NCI-H82 (cell line): ENCODE measurements at places on chromosomes 11 and 22.

DNA sequence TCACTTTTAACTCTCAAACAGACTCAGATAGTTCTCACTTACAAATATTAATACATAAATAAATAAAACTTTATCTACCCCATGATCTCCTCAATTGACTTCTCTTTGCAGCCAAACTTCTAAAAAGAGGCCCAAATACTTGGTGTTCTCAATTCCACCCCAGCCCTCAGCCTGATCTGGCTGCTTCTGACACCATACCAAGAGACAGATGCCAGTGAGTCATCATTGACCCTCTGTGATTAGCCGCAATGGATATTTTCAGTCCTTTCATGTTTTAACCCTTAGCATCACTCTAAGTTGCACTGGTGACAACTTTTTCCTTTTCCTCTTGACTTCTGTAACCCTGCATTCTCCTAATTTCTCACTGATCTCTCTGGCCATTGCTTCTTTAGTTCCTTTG is 184.1 kb upstream of the ARHGAP20 start:
- DNase-seq = no peak

GRCh38 chr22:49301398-49302149 is 526.1 kb downstream of the BRD1 start:
- no peak for DNase-seq

GRCh38 chr11:117459979-117460300 is 132.3 kb downstream of the CEP164 start:
- no peak for DNase-seq

- DNase-seq = no peak
Measured at GRCh38 chr22:39868741-39869140, 24.8 kb downstream of the ENTHD1 start.

DNA sequence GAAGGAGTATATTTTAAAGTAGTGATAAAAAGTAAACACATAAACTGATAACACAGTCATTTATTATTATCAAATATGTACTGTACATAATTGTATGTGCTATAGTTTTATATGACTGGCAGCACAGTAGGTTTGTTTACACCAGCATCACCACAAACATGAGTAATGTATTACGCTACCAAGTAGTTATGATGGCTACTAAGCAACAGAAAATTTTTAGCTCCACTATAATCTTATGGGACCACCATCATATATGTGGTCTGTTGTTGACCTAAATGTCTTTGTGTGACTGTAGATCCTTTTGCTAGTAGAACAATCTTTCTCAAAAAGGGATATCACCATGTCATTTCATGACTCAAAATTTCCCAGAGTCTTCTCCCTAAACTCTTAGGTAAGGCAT is 93.5 kb downstream of the LARGE2 start:
- no peak for DNase-seq

DNA sequence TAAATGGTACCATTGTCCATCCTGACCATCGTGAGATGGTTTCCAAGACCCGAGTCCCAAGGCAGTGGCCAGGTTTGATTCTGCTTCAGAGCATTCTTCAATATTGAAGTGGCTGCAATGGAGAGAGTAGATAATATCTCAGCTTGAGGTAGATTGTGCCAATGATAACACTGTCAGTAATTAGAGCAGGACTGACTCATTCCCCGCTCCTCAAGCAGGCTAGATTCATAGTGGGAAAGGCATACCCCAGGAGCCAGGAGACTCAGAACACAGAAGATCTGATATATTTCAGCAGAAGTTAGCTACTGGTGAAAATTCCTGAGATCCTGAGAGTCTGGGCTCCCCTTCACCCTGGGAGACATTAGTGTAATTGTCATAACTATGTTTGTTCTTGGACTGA is 55.6 kb upstream of the LARGE1 start:
- no peak for DNase-seq

GRCh38 chr11:87924125-87924524 is 251.1 kb downstream of the RAB38 start:
- no peak for DNase-seq

GRCh38 chr11:127627629-127628457 is 627.3 kb upstream of the KIRREL3 start:
- peak; percentile 3 for DNase-seq

DNA sequence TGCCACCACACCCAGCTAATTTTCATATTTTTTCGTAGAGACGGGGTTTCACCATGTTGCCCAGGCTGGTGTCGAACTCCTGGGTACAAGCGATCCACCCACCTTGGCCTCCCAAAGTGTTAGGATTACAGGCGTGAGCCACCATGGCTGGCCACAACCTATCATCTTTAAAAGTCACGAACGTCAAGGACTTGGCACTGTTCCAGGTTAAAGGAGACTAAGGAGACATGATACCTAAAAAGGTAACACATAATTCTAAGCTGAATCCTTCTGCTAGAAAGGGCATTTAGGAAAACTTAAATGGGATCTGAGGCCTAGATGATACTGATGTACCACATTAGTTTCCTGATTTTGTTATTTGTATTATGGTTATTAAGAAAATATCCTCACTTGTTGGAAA is 43.3 kb upstream of the SYT9 start:
- DNase-seq = peak; percentile 14

- DNase-seq = no peak
Measured at GRCh38 chr11:86204356-86204755, 40.2 kb upstream of the EED start.

- DNase-seq = no peak
Measured at GRCh38 chr11:2914455-2915195, 14.6 kb downstream of the PHLDA2 start.
